ENCODE measurements at places on chromosomes 13 and 19. TPM values are rescaled to one million over a fixed set of nuclear protein-coding genes. Genes with fewer than 3 reads are reported as not detected.

The LILRB4 gene
- total RNA-seq, result 5.0 TPM

The NLRP4 gene
- total RNA-seq, result not detected

The SAFB2 gene
- total RNA-seq, result 92.3 TPM

The ZNF473 gene
- total RNA-seq, result 4.9 TPM

The POLR2I gene
- total RNA-seq, result 42.7 TPM

The KCNJ14 gene
- 1.2 TPM for total RNA-seq

The GPR180 gene
- total RNA-seq, result 3.4 TPM

The RGL3 gene
- total RNA-seq, result 23.9 TPM

The ZNF573 gene
- total RNA-seq, result 6.0 TPM

The SELENOV gene
- not detected for total RNA-seq

The BCL2L12 gene
- 13.8 TPM for total RNA-seq

The PGLYRP1 gene
- not detected for total RNA-seq

The SYNGR4 gene
- total RNA-seq, result not detected

The ZNF534 gene
- not detected for total RNA-seq

The MEIOSIN gene
- total RNA-seq, result not detected

The EXOC3L2 gene
- total RNA-seq, result 1.4 TPM

The CEACAM7 gene
- total RNA-seq, result 2,049 TPM

The PMIS2 gene
- total RNA-seq, result not detected

The SNRPA gene
- total RNA-seq, result 68.0 TPM

The CYP2A7 gene
- not detected for total RNA-seq

The TTC9B gene
- 0.45 TPM for total RNA-seq

The TMEM150B gene
- total RNA-seq, result 54.6 TPM

The POU4F1 gene
- not detected for total RNA-seq

The DDA1 gene
- total RNA-seq, result 49.2 TPM

The CYP4F3 gene
- total RNA-seq, result 7.1 TPM
